ENCODE measurements at places on chromosomes 11 and 22.
A peak's percentile ranks its signal among the peaks of the same experiment; 100 is the strongest.

DNA sequence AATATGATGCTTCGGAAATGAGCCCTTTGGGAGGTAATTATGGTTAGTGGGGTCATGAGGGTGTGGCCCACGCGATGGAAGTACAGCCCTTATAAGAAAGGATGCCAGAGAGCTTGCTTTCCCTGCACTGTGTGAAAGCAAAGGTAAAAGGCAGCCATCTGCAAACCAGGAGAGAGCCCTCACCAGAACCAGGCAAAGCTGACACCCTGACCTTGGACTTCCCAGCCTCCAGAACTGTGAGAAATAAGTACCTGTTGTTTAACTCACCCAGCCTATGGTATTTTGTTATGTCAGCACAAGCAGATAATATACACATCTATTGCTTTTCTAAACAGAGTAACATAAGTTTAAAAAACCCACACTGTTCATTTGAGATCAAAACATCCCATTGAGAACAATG, 50.7 kb downstream of the SYN3 start:
- no peak for DNase-seq

GRCh38 chr22:31488988-31489617, 539 bp downstream of the EIF4ENIF1 start:
- peak; percentile 38 for DNase-seq

DNA sequence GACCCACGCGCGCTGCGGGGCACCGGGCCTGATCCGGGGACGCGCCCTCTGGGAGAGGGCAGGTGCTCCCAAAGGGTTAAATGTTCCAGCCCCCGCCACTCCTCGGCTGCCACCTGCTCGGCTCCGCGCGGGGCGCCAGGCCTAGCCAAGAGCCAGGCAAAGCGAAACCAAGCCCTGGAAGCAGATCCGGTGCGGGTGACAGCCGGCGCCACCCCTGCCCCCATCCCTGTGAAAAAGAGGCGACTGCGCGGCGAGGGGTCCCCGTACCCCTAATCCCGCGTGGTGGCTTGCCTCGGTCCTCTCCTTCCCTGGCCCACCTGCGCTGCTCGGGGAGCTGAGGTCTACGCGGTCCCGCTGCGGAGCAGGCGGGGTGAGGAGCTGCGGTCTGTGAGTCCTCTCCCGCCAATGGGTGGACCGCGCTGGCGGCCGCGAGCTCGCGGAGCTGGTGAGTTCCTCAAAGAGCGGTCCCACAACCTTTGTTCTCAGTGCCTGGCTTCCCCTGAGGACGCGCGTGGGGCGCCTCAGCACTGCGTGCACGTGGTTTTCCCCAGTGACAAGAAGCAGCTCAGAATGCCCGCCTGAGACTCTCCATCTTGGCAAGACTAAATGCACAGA, at the start of gene ME3:
Gene ME3, minus strand, starts transcription at position 610 of the 615 bp plus-strand sequence.
- peak; percentile 16 for DNase-seq

DNA sequence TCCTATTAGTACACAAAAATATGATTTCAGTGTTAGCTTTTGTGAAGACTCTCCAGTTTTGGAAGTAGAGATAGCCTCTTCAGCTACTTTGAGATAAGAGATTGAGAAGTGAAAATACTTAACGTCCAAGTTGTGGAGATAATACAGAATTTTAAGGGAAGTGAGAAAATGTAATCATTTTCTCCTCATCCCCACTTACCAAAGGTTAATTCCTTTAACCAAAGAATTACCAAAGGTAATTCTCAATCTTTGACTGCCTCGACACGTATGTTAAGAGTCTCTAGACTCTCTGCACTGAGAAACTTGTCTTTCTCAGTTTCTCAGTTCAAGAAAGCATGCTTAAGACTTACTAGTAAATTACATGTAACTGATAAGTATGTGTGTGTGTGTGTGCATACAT, 15.3 kb downstream of the C11orf54 start:
- DNase-seq, result no peak

- no peak for DNase-seq
Observed at GRCh38 chr11:14010665-14011064, 48.1 kb downstream of the SPON1 start.

DNA sequence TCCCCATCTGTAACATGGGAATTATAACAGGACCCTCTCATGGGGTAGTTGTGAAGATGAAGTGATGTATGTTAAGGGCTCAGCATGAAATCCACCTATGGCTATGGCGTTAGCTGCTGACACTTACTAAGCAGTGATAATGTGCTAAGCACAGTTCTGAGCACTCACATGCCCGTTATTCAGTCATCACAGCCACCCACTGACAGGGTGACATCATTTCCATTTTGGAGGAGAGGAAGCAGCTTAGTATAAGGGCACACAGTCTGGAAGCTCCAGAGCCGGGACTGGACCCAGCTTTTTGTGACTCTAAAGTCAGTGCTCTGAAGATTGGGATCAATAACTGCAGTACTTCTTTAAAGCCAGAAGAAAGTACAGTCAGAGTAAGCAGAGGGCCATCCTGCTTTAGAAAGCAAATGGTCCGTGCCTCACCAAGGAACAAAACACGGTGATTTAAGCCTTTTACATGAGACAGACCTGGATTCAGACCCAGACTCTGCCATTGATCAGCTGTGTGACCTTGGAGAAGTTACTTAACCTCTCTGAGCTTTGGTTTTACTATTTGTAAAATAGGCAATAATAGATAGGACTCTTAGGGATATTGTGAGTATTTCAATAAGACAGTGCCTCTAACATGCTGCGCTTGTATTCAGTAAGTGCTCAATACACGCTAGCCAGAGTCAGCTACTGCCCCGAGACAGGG, 61.5 kb downstream of the SGSM1 start:
- no peak for DNase-seq
